ENCODE measurements at places on chromosomes 16 and 17.

- no peak for DNase-seq
Measured at GRCh38 chr16:85605912-85606841, 6.9 kb upstream of the GSE1 start.

- DNase-seq = no peak
Measured at GRCh38 chr16:27406511-27407128, 4.6 kb downstream of the IL21R start.

GRCh38 chr16:52819808-52820207, 232.9 kb downstream of the CHD9NB start:
- DNase-seq = no peak

DNA sequence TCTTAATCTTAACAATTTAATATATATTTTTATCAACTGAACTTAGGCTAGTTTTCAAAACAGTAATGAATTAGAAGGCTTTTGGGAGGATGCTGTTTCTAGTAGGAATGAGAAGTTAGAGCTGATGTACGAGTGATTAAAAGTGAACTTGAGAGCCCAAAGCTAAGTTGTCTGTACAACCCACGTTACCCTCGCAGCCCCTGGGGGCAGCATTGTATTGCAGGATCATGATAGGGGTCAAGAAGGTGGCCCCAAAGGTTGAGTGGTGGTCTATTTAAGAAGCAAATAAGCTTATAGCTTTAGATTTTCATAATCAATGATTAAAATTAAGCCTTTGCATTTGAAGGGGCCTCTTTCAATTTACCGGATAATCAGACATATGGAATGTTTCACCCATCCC, 33.7 kb upstream of the ALDH3A2 start:
- no peak for DNase-seq

- DNase-seq = no peak
Measured at GRCh38 chr16:291539-291938, 8.6 kb downstream of the PDIA2 start.

DNA sequence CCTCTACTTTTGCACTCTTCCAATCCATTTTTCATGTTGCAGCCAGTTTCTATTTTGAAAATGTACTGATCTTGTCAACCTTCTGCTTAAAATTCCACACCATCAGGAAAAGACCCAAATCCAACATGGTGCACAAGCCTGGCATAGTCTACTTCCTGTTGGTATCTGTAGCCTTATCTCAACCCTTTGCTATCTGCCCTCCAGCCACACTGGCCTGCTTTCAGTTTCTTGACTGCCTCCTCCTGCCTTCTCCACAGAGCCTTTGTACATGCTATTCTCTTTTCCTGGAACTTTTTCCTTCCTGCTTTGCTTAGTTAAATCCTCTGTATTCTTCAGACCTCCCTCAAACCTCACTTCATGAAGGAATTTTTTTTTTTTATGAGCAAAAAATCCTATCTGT, 31.5 kb downstream of the NLRP1 start:
- no peak for DNase-seq

DNA sequence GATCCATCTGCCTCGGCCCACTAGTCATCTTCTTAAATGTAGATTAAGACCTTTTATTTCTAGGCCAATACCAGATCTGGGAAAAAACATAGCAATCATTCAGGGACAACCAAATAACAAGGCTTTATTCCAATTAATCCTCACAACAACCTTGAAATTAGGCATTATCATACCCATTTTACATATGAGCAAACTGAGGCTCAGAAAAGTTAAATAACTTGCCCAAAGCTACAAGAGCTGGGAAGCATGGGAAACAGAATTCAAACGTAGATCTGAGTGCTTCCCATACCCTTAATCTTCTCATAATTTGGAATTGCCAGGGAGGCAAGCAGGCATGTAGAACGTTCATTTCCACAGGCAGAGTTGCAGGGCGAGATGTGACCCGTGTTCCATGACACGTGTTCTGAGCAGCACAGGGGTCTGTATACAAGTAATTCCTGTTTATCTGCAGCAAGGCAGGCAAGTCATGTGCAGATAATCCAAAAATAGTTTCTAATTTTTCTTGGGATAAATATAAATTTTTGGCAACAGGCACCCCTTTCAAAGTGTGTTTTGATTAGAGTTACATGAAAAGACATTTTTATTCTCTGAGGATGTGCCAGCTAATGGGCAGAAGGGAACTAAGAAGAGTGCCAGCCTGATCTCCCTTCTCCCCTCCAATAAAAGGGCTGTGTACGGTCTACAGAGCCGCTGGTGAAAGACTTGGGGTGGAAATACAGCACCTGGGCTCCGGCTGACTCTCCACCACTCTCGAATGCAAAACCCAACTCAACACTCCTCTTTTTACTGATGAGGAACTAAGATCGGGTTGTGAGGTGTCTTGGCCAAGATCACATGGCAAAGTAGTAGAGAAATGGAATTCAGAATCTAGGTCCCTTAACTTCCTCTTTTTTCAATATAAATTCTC, 27.7 kb upstream of the MYOCD start:
- peak; percentile 15 for DNase-seq

DNA sequence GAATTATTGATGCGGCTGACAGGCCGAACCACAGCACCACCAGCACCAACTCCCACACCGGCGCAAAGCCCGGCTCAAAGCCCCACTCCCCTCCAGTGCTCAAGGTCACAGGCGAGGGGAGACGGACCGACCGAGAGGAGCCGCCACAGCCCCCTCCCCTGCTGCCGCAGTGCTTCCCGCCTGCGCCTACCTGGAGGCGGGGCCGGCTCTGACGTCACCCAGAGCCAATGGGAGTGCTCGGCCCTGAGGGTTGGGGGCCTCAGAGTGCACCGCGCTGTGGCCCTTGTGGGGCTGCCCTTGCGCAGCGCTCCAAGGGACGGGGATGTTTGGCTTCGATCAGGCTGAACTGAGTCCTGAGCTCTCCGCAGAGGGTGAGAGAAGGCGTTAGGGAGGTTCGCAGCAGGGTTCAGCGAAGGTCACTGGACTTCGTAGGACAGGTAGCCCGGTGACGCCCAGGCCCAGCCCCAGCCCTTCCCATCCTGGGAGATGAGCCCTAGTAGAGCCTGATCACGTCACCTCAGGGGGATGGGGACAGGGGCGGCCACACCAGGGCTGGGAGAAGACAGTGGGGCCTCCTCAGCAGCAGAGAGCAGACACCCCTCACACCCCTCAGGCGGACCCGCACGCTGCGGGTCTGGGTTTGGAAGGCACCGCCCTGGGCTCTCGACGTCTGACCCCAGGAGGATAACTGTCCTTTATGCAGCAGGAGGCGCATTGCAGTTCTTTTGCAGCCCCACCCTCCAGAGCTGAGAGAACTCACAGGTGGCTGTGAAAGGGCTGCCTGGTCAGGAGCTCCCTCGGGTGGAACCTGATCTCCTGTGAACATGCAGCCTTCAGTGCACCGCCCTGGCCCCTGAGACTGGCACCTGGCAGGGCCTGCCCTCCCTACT, 1.5 kb downstream of the NDRG4 start:
- DNase-seq = no peak

- no peak for DNase-seq
Measured at GRCh38 chr17:43550754-43551153, 4.6 kb upstream of the ETV4 start.

- peak; percentile 61 for DNase-seq
Measured at GRCh38 chr17:49616601-49617131, 41.0 kb downstream of the NXPH3 start.

GRCh38 chr16:23670137-23670776, 8.4 kb upstream of the PLK1 start:
- no peak for DNase-seq

GRCh38 chr17:50708050-50709000, 611 bp upstream of the ANKRD40 start:
- peak; percentile 64 for DNase-seq

- peak; percentile 17 for DNase-seq
Measured at GRCh38 chr17:74690409-74690825, 22.3 kb downstream of the CD300LF start.

DNA sequence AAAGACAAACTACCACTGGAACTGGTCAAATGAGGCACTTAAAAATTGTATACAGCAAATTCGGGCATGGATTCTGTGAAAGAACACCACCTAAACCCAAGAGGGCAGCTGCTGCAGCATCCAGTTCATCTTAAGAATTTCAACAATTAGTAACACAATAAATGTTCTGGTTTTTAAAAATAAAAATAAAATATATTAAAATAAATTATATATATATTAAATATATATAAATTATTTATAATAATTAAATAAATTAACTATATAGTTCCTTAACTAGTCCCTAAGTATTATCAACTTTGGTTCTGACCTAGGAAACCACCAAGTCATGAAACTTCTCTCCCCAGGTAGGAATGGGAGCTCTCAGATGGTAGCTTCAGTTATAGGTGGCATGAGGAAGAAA, 13.4 kb upstream of the RFFL start:
- DNase-seq = no peak

DNA sequence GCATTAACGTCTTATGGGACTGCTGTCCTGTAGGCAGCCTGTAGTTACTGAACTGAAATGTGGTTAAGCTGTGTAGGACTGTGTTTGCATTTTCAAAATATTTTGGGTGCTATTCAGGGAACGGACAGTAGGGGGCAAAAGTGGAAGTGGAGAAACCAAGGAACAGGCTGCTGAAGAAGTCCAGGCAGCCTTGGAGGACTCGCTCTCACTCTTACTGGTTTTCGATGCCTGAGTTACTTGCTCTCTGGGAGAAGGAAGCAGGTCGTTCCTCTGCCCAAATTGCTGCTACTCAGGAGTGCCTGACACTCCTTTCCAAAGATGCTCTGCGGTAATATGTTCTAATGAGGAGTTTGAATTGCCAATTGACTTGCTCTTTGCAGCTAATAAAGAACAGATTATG, 64.5 kb upstream of the RBFOX1 start:
- peak; percentile 63 for DNase-seq

- no peak for DNase-seq
Measured at GRCh38 chr16:3971261-3971660, 90.7 kb upstream of the CREBBP start.

- no peak for DNase-seq
Measured at GRCh38 chr17:42846594-42847280, 2.4 kb downstream of the AOC2 start.

DNA sequence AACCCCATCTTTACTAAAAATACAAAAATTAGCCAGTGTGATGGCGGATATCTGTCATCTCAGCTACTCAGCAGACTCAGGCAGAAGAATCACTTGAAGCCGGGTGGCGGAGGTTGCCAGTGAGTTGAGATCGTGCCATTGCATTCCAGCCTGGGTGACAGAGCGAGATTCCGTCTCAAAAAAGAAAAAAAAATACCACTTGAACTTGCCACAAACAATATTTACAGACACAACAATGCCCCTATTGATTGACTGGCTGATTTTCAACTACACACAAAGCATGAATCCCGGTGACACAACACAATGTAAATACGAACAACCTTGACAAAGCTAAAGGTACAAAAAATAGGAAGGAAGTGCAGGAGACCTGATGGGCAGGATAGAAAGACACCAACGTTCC, 49.3 kb downstream of the NXN start:
- DNase-seq = no peak

- no peak for DNase-seq
Measured at GRCh38 chr16:85503679-85504231, 109.4 kb upstream of the GSE1 start.

DNA sequence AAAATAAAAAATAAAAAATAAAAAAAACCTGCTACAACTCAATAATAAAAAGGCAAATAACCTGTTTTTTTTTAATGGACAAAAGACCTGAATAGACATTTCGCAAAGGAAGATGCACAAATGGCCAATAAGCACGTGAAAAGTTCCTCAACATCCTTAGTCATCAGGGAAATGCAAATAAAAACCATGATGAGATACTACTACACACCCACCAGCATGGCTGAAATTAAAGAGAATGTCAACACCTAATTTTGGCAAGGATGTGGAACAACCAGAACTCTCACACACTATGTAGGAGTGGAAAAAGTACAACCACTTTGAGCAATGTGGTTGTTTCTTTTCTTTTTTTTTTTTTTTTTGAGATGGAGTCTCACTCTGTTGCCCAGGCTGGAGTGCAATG, 24.6 kb downstream of the COG7 start:
- no peak for DNase-seq

GRCh38 chr16:15450624-15451023, 16.2 kb downstream of the BMERB1 start:
- DNase-seq = no peak

- DNase-seq = no peak
Measured at GRCh38 chr16:57123216-57123973, 31.0 kb downstream of the CPNE2 start.

DNA sequence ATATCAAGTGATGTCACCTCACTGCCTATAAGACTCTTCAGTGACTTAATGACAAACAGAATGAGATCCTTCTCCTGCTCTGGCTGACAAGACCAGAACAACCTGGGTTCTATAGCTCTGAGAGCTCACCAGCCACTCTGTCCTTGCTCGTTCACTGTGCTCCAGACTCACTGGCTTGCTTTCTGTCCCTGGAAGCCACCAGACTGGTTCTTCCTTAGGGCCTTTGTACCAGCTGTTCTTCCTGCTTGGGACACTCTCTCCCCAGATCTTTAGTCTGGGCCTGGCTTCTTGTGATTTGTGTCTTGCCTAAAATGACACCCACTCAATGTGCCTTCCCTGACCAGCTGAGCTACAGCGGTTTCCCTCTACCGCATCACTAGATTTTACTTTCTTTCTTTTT, 76.1 kb downstream of the FTO start:
- no peak for DNase-seq

DNA sequence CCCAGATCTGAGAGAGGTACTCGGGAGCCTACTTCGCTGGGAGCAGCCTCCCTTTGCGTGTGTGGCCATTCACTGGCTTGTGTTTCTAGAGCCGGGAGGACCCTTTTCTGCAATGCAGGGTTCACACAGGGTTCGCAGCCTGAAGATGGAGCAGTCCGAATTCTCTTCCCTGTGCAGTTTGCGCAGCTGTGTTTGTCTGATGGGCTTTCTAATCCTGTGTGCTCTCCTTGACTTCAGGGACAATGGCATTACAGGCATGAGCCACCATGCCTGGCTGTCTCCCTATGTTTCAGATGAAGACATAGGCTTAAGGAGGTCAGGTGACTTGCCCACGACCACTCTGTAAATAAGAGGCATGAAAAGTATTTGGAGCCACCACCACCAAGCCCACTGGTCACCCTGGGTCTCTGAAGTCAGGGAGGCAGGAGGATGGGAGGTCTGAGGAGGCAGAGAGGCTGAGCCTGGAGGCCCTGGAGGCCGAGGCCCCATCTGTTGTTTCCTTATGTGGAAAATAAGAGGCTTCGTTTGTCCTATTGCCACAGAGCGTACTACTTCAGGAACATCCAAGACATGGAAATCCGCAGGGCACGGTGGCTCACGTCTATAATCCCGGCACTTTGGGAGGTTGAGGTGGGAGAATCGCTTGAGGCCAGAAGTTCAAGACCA, 5.0 kb upstream of the STH start:
- DNase-seq = no peak
